ENCODE measurements at places on chromosomes 6 and 20.

DNA sequence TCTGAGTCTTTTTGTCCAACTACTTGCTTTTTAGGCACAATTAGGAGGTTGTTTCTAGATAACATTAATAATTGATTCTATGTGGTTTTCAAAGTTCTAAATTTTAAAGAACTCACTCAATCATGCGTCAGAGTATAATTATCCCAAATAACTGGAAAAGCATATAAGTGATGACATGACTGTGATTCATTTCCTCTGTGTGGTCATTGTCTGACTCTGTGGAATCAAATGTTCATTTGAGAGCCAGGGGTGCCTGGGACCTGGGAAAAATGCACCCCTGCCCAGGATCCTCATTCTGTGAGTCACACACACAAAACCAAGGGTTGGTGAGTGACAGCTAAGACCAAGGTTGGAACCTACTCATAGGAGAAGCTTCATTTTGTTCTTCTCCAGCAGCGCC lies 127.1 kb upstream of the MLIP start:
- DNase-seq, result no peak

GRCh38 chr6:10511477-10511876 lies 9.7 kb upstream of the GCNT2 start:
- no peak for DNase-seq

DNA sequence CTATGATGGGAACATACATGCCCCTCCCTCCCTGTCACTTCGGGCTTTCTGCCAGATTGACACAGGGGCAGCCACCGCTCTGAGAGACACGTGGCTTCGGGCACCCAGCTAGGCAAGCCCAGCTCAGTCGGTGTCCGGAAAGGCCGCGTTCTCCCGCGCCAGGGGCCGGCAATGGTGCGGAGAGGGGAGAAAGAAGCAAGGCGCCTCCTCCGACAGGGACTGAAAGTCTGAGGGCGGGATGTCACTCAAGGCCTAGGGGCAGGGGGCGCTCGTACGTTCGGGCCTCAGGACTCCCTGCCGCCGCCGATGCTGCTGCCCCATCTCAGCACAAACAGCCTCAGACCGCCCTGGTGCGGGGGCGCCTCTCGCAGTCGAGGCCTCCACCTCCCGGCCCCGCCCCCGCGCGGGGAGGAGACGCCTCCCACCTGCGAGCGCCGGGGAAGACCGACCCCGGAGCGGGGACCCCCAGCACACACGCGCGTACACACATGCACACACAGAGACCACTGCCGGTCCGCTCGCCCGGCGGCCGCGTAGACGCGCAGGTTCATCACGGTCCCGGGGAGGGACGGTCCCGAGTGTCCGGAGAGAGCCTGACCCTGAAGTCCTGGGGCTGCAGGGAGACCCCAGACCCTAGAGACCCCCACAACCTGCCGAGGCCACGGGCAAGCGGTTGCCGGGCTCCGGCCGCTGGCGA lies 1.9 kb downstream of the GRM4 start:
- DNase-seq, result peak; percentile 10

GRCh38 chr6:4164456-4164855 lies 29.1 kb upstream of the ECI2 start:
- DNase-seq, result no peak

- DNase-seq, result no peak
Observed at GRCh38 chr6:137874204-137875057, 7.4 kb downstream of the TNFAIP3 start.

- DNase-seq, result no peak
Observed at GRCh38 chr20:35474303-35474871, 19.0 kb downstream of the CEP250 start.

DNA sequence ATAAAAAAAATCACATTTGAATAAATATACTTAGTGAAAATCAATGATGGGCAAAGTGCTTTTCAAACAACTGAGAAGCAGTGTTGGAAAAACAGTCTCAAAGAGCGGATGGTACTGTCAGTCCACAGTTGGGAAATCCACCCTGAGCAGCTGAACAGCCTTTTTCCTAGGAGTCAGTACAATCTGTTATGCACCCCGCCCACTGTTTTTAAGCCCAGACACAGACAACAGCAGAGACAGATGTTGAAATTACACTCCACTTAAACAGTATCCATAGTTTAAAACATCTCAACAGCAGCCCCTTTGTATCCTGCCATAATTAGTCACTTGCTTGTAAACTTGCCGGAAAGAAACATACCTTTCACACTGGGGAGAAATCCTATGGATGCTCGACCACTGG lies 372 bp downstream of the KIAA0408 start:
- DNase-seq, result no peak

GRCh38 chr6:5737460-5737859 lies 269.3 kb downstream of the NRN1 start:
- no peak for DNase-seq

GRCh38 chr6:56595490-56596122 lies 47.1 kb downstream of the DST start:
- DNase-seq, result no peak

DNA sequence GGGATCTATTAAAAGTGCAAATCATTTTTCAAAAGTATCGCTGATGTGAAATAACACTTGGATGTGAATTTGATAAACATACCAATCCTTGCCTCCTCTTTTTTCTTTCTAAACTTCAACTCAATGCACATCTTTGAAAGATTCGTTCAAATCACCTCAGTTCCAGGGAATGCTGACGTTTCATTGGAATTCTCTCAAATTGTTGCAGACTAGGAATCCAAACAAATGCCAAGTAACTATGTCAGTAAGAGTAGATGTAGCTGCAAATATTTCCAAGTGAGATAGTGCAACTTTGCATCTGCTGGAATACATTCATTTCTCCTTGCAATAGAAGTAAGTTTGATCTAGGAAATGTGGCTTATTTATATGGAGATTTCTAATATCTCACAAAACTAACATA lies 220.7 kb downstream of the FUT9 start:
- DNase-seq, result no peak

DNA sequence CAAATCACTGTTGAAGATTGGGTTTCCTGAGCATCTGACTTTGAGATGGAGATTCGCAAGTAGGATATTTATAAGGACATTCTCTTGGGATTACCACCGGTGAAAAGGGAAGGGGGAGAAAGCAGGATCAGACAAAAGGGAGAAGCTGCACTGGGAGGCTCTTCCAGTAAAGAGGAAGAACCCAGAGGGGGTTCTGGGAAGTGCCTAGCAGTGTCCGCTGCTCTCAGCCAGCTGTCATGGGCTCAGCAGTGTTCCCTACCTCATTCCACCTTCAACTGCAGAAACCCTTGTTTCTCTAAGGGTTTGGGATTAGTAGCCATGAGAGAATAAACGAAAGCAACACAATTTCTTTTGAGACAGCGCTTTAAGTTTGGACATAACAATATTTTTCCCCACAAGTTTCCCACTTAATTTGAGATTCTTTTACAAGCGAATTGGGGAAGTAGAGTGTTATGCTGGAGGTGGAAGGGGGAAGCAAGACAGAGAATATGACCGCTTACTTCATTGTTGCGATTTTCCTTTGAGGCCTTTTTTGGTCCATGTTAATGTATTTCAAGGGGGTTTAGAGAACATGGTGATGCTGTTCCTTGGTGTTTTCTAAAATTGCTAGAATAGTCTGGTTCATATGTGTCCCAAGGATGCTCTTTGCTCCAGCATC lies 154.5 kb upstream of the SCGN start:
- DNase-seq, result no peak

- no peak for DNase-seq
Observed at GRCh38 chr6:70551566-70551965, 15.2 kb upstream of the SDHAF4 start.

- DNase-seq, result no peak
Observed at GRCh38 chr6:54404791-54405190, 96.5 kb downstream of the TINAG start.

- DNase-seq, result no peak
Observed at GRCh38 chr6:111813237-111813636, 60.0 kb downstream of the FYN start.

DNA sequence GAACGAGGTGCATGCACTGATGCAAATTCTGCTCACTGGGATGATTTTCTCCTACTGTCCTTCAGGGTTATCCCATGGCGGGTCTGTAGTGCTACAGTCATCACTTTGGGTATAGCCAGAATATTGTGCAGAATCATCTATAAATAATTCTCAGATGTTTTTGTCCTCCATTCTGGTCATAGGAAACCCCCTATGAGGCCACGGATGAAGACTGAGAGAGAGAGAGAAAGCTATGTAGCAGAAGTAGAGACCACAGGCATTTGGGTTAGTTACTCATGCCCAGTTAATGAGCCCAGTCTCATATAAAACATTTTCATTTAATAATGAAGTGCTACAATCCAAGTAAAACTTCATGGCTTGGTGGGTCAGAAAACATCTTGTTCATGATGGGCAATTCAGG lies 145.1 kb upstream of the PLN start:
- DNase-seq, result no peak

GRCh38 chr20:54680872-54681619 lies 205.7 kb downstream of the DOK5 start:
- DNase-seq, result no peak

DNA sequence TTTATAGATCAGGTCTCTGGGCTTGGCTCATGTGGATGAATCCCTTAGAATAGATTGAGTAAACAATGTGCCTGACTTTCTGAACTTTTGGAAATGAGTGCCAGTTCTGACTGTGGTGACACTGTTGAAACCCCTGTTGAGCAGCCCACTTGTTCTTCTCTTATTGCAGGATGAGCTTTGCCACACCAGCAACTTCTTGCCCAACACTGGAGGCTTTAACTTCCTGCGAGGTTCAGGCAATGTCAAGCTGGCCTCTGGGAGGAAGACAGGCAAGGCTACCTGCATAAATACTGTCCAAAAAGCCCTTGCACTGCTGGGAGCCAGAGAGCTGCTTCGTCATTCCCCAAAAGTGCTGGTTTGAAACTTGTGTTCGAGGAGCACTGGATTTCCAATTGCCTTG lies 32.8 kb upstream of the SMIM8 start:
- DNase-seq, result no peak

DNA sequence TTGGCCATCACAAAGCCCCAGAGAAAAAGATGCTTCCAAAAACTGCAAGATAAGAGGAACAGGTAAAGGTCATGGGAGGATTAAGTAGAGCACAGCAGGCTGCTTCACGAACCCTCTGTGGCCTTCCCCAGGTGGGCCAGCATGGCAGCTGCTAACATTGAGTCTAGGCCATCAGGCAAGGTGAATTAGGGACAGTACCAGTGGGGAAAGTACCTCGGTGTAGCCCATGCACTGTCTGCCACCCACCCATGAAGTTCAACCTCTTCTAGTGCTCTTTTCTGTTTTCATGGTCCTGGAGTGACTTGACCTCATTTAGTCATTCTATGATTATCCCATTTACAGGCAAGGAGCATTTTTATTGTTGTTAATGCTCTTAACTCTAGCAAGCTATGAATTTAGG lies 108.6 kb upstream of the DUSP22 start:
- DNase-seq, result no peak

- no peak for DNase-seq
Observed at GRCh38 chr20:44643596-44644229, 7.8 kb downstream of the ADA start.

GRCh38 chr6:157980288-157981131 lies 1.2 kb upstream of the SYNJ2 start:
- no peak for DNase-seq

- no peak for DNase-seq
Observed at GRCh38 chr6:159758031-159759001, 3.5 kb upstream of the ACAT2 start.

- no peak for DNase-seq
Observed at GRCh38 chr20:48329031-48329615, 498.7 kb downstream of the PREX1 start.

GRCh38 chr20:51321343-51322163 lies 221.0 kb downstream of the NFATC2 start:
- DNase-seq, result no peak

- DNase-seq, result no peak
Observed at GRCh38 chr6:9405825-9406224, 970.5 kb upstream of the SLC35B3 start.

- peak; percentile 22 for DNase-seq
Observed at GRCh38 chr20:51624157-51624731, 81.7 kb upstream of the NFATC2 start.

DNA sequence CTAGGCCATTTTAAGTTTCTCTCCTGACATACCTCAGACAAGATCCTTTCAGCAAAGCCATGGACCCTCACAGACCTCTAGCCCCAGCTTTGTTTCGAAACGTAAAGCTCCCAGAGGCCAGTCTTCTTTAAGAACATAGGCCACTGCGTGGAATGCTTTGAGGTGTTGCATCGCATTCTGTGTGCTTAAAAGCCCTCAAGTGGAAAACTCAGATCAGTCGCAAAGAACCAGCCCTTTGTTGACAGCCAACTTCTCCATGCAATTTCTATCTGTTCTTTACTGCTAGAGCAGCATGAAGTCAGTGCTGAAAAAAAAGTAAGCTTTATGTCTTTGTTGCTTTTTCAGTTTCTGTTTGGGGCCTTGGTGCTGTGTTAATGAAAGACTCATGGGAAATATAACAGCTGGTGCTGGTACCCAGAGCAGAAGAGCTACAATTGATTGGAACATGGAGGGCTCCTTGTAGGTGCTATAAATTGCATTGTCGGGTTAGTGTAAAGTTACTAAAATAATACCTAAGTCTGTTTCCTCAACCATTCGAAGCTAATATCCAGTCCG lies 142.6 kb downstream of the MAP3K7 start:
- DNase-seq, result no peak

- no peak for DNase-seq
Observed at GRCh38 chr6:37311741-37312473, 41.9 kb upstream of the RNF8 start.

DNA sequence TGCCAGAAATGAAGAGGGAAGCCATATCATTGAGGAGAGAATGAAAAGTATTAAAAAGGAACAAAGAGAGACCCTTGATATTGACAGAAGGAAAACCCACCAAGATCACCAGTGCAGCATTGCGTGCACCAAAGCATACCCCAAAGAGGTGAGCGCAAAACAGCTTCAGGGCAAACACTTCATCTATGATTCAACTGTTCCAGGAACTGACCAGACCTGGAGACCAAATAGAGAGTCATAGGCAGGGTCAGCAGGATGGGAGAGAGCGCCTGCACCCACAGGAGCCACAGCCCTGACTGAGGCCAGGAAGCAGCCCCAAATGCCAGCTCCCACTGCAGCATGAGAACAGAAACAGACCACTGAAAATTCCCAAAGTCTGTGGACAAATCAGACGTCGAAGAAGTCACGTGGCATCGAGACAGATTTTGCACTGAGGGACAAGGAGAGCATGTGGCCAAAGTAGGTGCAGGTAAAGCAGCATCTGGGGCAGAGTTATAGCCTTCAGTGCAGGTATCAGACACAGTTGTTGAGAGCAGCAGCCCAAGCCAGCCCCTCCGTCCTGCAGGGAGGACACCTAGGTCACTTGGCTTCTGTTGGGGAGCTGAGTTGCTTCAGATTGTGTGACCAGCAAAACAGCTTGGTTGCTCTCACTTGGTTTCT lies 29.3 kb downstream of the CHRNA4 start:
- no peak for DNase-seq

- no peak for DNase-seq
Observed at GRCh38 chr6:150981095-150981494, 115.6 kb downstream of the MTHFD1L start.

All from activated naive CD8-positive, alpha-beta T cell treated with anti-CD3 and anti-CD28 coated beads, Interleukin-2, amount 50 U/mL, for 16 hours (primary cell).